ENCODE measurements at places on chromosomes 5 and 9. TPM values are rescaled to one million over a fixed set of nuclear protein-coding genes. Genes with fewer than 3 reads are reported as not detected.

SPEF2 gene
- 2.9 TPM for total RNA-seq

GMCL2 gene
- total RNA-seq: not detected

MZB1 gene
- 2.9 TPM for total RNA-seq

SH3GL2 gene
- under 0.01 TPM for total RNA-seq

GALNT12 gene
- total RNA-seq: 4.5 TPM

IER5L gene
- total RNA-seq: 13.2 TPM

TNFSF8 gene
- total RNA-seq: 83.1 TPM

SPINK5 gene
- not detected for total RNA-seq

PTGES2 gene
- total RNA-seq: 23.7 TPM

CTSV gene
- total RNA-seq: 0.10 TPM

KIF4B gene
- not detected for total RNA-seq

NIM1K gene
- 0.21 TPM for total RNA-seq

ABLIM3 gene
- 4.4 TPM for total RNA-seq

G3BP1 gene
- 72.5 TPM for total RNA-seq

NR2F1-AS1 gene
- total RNA-seq: not detected

HRCT1 gene
- total RNA-seq: not detected

MEGF10 gene
- total RNA-seq: under 0.01 TPM

TAF11L10 gene
- not detected for total RNA-seq

DOCK8 gene
- 80.8 TPM for total RNA-seq

PCDHGA6 gene
- total RNA-seq: 0.10 TPM

PCDHA7 gene
- total RNA-seq: not detected

PCDHB3 gene
- under 0.01 TPM for total RNA-seq

AQP3 gene
- total RNA-seq: 22.1 TPM

FLT4 gene
- 1.3 TPM for total RNA-seq

GPRIN1 gene
- 0.94 TPM for total RNA-seq

GRXCR2 gene
- not detected for total RNA-seq

GGTA1 gene
- 9.6 TPM for total RNA-seq

FCN2 gene
- total RNA-seq: not detected

FAM53C gene
- 72.2 TPM for total RNA-seq

OTP gene
- total RNA-seq: not detected

PCDHA12 gene
- not detected for total RNA-seq

SMIM32 gene
- not detected for total RNA-seq

SLC4A9 gene
- total RNA-seq: 0.10 TPM

NTNG2 gene
- total RNA-seq: 1.3 TPM

GPR151 gene
- not detected for total RNA-seq
